ENCODE measurements at places on chromosomes 12 and 14. TPM values are rescaled to one million over a fixed set of nuclear protein-coding genes. Genes with fewer than 3 reads are reported as not detected.

Gene SRRM4
- total RNA-seq, result not detected

DNA sequence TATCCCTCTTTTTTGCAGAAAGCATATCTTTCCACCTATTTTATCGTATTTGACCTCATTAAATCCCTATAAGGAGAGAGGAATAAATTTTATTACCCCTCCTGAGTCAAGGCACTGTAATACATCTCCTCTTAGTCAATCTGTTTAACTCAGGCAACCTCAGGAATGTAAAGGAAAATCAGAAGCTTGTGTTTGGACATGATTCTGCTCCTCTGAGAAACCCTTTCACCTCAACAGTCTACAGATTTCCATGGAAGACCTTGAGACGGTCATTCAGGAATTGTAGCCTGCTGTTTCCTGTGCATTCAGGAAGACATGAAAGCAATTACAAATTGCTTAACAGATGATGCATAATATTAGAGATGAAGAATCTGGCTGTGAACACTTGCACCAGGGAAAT lies 360.8 kb downstream of the PAWR start:
- DNase-seq, result peak; percentile 50

Gene IAPP
- total RNA-seq, result not detected

Gene NUP107
- 24.6 TPM for total RNA-seq

Gene SIVA1
- total RNA-seq, result 65.1 TPM

Gene KRT81
- total RNA-seq, result not detected

GRCh38 chr12:96258104-96258961 lies 64.2 kb downstream of the ELK3 start:
- DNase-seq, result peak; percentile 87

GRCh38 chr12:51009056-51009440 lies 17.1 kb downstream of the SLC11A2 start:
- DNase-seq, result peak; percentile 16

DNA sequence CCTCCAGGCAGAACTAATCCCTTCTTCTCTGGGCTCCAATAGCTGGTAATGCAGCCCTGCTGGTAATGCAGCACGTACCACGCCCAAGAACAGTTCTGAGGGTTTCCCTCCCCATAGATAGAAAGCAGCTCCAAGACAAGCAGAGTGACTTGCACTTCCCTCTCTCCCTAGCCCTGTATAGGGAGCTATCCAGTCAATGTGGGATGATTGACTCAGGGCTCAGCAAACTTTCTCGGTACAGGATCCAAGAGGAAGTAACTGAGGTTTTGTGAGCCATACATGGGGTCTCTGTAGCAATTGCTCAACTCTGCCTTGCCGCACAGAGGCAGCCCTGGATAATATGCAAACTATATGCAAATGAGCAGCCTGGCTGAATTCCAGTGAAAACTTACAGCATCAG lies 15.5 kb upstream of the FKBP4 start:
- DNase-seq, result no peak

Gene AQP6
- total RNA-seq, result 0.17 TPM

- DNase-seq, result peak; percentile 47
Observed at GRCh38 chr12:188910-189621, 24.9 kb downstream of the SLC6A12 start.

DNA sequence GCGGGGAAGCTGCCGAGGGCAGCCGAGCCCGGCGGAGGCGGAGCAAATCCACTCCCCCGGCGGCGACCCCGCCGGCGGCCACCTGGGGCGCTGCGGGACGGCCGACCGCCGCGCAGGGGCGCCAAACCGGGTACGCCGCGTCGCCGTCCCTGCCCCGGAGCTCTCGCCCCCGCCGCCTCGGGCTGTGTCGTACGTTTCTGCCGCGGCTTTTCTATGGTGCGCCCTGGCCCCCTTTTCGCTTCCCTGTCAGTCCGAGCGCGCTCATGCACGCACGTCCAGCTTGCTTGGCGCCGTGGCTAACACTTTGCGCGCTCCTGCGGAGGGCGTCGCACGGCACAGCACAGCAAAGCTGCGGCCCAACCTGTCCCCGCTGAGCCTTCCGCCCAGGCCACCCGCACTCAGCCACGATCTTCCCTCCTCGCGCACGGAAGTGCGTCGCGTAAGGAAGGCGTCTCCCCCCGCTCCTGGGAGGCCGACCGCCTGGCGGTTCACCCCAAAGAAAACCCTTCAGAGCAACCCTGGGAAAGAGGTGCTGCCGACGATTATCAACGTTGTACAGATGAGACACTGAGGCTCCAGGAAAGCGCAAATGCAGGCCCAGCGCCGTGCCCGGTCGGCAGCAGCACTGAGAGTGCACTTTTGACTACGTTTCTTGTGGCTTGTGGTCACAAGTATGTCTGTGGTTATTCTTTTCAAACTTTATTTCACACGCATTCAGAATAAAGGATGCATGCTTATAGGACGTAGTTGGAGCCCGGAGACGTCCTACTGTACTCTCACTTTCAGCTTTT lies at the start of gene HECTD1:
Gene HECTD1, minus strand, starts transcription at position 39 of the 791 bp plus-strand sequence. CDS start 1,857 bp downstream, outside the sequence.
- peak; percentile 82 for DNase-seq

DNA sequence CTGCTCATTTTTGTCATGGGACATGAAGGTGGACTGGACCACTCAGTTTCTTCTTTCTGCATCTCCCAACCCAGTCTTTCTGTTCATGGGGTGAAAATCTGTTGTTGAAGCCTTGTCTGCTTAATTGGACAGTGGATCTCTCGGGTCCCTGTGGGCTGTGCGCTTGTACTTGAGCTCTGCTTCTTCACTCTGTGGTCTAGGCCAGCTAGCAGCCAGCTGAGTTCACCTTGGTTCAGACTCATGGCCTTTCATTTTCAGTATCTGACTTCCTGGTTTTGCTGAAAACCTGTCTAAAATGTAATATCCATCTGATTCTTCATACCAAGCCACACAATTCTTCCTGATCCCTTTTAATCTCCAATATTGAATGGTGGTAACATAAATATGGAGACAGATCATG lies 117.2 kb downstream of the LRRK2 start:
- no peak for DNase-seq

- peak; percentile 63 for DNase-seq
Observed at GRCh38 chr12:106303202-106303820, 778 bp downstream of the TCP11L2 start.

DNA sequence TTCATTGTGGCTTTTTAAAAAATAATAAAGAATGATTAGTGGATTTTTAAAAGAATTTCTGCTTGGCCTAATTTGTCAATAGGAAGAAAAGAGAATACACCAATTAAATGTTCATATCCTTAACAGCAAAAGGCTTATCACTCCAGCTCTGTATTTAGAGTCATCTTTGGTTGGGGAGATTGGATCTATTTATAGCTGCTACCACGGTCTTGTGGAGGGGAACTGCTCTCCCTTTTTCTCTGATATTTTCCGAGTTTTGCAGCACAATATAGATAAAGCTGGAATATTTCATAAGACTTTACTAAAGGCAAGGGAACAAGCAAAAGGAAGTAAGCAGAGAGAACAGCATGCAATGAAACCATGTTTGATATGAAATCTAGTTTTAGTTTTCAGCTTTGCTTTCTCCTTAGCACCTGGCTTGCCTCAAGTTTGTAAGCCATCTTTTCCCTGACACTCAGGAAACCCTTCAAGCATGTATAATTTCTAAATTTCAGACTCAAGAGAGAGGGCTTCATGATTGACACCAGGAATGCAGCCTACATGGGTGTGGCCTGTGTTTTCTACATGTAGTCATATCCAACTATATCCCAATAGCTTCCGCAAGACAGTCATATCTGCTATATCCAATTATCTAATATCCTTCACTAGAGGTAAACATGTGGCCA lies 35.2 kb downstream of the BRMS1L start:
- DNase-seq, result no peak

DNA sequence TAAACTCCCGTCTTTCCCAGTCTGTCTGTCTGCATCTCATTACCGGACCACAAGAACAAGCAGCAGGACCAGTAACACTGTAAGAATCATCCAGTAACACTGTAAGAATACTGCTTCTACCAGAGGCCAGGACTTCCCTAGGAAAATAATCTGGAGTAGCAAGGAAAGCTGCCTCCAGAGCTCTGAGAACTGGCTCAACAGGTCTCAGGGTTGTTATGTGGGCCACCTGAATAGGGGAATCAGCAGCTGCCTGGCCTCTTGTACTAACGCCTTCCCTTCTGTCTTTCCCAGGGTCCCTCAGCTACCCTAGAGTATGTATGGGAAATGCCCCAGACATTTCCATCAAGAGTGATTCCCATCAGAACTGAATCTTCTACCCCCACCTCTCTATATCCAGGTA lies 954 bp upstream of the SLC39A2 start:
- DNase-seq, result no peak

GRCh38 chr12:63995512-63995911 lies 151.0 kb downstream of the SRGAP1 start:
- peak; percentile 20 for DNase-seq

- no peak for DNase-seq
Observed at GRCh38 chr12:114073076-114073475, 107.0 kb upstream of the RBM19 start.

Gene HSPB8
- total RNA-seq, result 21.3 TPM

- no peak for DNase-seq
Observed at GRCh38 chr12:132422381-132423043, 67.4 kb upstream of the FBRSL1 start.

Gene FKBP11
- 12.6 TPM for total RNA-seq

Gene BICDL1
- total RNA-seq, result not detected

Gene SLC5A8
- total RNA-seq, result not detected

- no peak for DNase-seq
Observed at GRCh38 chr12:42056130-42056529, 88.5 kb downstream of the GXYLT1 start.

Gene KCNC2
- not detected for total RNA-seq

GRCh38 chr12:41051954-41052353 lies 136.2 kb upstream of the PDZRN4 start:
- DNase-seq, result no peak

DNA sequence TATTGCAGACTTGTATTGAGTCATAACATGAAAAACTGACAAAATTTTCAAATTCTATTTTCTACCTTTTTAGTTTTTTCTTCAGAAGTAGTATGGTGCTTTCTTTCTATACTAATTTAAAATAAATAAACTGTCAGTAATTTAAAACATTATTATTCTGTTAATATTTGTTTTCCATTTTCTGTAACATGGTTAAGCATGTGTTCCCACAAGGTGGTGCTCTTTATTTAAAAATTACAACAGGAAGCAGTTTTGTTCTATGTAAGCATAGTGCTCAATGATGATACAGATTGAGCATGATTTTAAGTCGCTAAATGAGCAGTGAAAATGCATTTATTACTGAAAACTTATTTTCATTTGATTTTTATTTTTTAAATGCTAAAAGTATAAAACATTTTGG lies 114.6 kb downstream of the PPFIA2 start:
- peak; percentile 65 for DNase-seq

- DNase-seq, result no peak
Observed at GRCh38 chr12:94689646-94690036, 39.3 kb upstream of the TMCC3 start.

DNA sequence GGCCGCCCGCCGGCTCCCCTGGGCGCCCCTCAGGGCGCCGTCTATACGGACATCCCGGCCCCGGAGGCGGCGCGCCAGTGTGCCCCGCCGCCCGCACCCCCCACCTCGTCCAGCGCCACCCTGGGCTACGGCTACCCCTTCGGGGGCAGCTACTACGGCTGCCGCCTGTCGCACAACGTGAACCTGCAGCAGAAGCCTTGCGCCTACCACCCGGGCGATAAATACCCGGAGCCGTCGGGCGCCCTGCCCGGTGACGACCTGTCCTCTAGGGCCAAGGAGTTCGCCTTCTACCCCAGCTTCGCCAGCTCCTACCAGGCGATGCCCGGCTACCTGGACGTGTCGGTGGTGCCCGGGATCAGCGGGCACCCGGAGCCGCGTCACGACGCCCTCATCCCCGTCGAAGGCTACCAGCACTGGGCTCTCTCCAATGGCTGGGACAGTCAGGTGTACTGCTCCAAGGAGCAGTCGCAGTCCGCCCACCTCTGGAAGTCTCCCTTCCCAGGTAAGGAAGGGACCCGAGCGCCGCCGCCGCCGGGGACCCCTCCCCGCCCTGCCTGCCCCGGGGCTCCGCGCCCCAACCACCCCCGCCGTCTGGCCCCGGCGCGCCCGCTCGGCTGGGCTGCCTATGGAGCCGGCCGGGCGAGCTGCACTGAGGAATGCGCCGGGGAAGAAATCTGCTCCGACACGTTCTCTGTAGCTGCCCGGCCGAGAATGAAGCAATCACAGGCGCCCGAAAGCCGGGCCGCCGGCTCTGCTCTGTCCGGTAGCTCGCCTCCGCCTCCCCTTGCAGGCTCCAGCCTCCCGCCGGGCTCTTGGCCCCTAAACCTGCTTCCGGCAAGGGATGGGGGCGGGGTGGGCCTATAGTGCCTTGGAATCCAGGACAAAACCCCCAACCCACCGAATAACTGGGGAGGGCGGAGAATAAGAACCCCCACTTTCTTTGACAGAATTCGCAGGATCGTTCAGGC lies 794 bp downstream of the HOXC13 start:
- DNase-seq, result no peak

GRCh38 chr12:56338308-56339157 lies at the start of gene IL23A:
Gene IL23A (plus strand): TSS chr12:56338884. CDS start chr12:56339045, 161 bp downstream.
- no peak for DNase-seq

Gene KRT78
- total RNA-seq, result not detected

GRCh38 chr14:98375566-98375965 lies 896.4 kb downstream of the BCL11B start:
- DNase-seq, result no peak

Gene DUSP16
- 15.2 TPM for total RNA-seq

GRCh38 chr14:24852312-24853060 lies 197.5 kb downstream of the STXBP6 start:
- no peak for DNase-seq

- DNase-seq, result no peak
Observed at GRCh38 chr12:24649634-24650033, 299.3 kb downstream of the BCAT1 start.

GRCh38 chr14:30848449-30849240 lies 25.7 kb upstream of the COCH start:
- DNase-seq, result no peak

Gene ANKRD33
- total RNA-seq, result under 0.01 TPM

- DNase-seq, result peak; percentile 60
Observed at GRCh38 chr14:100278702-100279101, 27.5 kb downstream of the SLC25A29 start.

DNA sequence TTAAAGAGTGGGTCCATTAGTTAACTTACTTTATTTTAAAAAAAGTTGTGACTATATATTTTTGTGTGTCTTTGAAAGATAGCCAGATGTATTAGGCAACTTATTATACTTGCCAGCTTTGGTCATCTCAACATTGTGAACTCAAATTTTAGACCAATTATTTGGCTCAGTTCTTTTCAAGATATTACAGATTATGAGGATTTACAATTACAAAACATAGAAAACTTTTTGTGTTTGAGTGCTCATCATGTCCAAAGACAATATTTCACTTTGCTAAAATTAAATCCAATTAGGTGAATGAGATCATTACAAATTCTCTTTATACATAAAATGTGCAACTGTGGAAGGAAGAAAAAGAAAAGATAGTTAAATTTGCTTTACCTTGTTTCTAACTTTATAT lies 18.3 kb upstream of the PDE3A start:
- peak; percentile 8 for DNase-seq
